ENCODE measurements at places on chromosomes 11 and 22.
A peak's percentile ranks its signal among the peaks of the same experiment; 100 is the strongest.

DNA sequence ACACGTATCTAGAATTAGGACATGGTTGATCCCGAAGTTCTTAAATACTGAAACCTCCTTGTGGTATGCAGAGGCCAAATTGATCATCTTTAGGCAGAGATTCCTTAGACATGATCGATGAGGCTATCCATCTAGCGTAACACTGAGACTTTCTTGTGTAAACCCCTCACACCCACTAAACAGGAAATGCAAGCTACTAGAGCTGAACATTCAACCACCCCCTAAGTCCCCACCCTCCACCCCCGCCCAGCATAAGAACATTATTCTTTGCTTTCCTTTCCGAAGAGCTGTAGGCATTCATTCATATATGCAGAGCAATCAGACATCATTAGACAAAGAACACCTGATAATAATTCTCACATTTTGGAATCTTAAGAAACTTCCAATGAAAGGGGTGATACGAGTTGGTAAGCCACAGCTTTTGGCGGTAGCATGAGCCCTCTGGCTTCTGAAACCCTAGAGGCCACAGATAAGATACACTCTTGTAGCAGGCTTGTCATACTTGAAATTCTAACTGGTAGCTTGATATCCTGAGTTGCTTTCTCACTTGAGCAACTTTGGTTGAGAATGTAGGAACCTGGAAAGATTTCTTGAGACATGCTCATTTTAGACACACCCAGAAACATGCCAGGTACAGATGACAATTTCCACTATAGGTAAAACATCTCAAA, 42.2 kb downstream of the FLI1 start:
- no peak for DNase-seq

DNA sequence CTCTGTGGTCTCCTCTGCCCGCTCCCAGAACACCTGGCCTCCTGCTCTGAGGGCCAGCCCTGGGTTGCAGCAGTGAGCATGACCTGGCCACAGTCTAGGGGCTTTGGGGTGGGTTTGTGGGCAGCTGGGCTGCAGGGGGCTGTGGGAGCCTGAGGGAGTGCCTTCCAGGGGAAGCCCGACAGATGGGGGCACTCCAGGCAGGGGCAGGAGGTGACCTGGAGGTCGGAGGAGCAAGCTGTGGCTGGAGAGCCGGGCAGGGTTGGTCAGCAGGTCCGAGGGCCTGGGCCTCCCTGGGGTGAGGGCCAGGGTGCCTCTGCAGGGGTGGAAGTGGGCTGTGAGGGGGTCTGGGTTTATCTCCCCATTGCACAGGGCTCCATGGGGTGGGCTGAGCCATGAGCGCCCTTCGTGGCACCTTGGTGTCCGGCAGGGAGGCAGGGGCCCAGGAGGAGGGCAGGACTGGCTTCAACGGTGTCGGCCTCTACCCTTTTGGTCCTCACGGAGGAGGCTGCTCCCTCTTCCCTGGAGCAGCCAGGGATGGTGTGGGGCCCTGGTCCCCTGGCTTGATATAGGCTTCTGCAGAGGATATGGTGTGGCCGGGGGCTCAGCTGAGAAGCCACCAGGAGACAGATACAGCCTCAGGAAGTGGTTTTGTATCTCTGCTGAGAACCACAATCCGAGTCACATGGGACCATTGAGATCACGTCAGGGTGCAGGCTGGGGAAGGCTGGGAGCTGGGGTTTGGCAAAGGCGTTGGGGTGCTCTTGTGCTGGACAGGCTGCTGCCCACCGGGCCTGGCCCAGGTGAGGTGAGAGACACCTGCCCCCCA, 22.3 kb downstream of the KCNQ1 start:
- DNase-seq: no peak

DNA sequence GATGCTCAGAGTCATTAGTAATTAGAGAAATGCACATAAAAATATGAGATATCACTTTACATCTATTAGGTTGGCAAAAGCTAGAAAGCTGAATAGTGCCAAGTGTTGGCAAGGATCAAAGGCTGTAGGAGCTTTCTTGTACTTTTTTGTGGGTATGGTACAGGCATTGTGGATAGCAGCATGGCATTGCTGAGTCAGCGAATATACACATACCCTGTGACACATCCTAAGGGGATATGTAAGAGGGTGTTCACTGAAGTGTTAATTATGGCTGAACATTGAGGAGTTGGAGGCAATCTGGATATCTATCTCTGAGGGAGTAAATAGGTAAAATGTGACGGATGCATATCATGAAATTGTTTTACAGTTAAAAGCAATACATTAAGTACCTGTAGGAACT, 27.0 kb upstream of the IL18BP start:
- no peak for DNase-seq

DNA sequence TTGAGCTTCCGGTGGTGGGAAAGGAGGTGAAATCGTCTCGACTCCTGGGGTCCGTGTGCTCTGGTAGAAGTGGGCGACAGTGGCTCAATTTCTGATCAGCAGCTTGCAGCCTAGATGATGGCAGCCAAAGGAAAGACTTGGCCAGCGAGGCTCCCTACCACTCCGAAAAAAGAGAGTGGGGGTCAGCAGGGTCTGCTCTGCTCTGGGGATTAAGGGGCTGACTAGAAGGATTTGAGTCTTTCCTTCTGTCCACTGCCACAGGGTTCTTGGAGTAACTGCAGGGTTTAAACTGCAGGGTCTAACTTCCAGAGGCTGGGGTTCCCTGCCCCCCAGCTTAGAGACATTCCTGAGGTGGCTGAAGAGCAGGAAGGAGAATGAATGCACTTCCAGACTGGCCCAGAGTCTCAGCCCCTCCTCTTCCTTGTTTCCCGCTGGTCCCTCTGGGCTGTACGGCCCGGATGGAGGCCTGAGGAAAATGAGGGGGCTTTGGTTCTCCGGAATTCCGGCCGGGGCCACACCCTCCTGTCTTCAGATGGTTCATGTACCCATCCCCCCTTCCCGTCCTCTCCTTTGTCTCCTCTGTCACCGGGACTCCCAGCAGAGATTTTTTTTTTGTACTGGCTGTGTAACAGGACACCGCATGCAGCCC, 907 bp downstream of the SERPINH1 start:
- peak; percentile 34 for DNase-seq

DNA sequence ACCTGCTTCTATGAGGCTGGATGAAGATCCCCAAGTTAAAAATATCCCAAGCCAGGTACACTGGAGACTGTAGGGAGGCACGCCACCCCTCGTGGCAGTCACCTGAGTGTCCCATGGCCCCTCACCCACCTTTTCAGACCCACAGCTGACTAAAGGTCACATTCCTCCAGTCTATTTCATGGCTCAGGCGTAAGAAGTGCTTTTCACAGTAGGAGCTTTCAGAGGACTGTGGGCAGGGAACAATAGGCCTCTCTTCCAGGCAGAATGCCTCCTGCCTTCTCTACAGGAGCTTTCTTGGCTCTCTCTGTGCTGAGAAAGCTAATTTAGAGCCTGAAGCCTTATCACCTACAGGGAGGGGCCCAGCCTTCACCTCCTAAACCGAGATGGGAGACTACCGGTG, 73.8 kb downstream of the C11orf58 start:
- no peak for DNase-seq

DNA sequence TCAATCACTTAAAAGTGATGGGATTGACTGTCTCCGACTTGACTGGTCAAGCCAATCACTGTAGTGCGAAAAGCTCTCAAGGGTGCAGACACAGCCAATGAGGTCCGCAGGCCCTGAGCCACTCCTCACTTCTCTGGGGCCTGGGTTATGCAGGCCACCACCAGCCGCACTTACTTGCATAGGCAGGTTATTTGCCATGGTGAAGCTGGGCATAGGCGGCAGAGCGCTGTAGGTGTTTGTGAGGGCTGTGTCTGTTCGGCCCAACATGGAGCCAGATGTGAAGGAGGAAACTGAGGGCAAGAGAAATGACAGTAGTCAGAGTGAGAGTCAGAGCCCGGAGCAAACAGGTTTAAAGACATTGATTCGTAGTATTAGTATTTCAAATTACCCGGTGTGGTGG, 17.9 kb downstream of the PAX6 start:
- no peak for DNase-seq

- no peak for DNase-seq
These were observed 82.3 kb downstream of the C11orf91 start for GRCh38 chr11:33618351-33618710.

GRCh38 chr11:47889714-47890441, 41.7 kb upstream of the NUP160 start:
- DNase-seq: no peak

DNA sequence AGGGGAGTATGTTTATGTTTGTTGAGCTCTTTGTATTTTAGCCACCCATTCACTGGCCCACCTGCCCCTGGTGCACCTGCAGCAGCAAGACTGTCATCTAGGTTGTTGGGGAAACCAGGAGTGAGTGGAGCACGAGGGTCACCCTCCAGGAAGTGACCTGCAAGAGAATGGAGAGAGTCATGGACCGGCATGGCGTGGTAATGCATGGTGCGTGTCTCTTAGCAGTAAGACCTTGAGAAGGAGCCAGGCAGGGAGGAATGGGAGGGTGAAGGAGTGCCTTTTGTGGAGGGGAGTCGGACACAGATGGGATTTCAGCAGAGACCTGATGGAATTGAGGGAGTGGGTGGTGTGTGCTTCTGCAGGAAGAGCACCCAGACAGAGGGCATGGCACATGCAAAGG, 37.9 kb downstream of the KCNQ1 start:
- peak; percentile 0 for DNase-seq

DNA sequence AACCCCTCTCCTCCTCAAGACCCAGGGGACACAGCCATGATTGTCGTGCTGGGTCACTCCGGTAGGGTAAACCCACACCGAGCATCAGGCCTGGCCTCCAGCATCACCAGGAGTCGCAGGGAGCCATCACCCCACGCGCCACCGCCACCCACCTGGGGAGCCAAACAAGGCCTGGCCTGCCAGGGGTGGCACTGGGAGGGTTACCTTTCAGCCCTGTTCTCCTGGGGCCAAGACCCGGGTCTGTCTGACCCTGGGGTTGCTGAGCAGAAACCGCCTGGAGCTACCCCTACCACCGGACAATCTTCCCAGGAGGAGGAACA, 39.3 kb upstream of the NNMT start:
- no peak for DNase-seq

GRCh38 chr22:35684270-35684700, 33.4 kb upstream of the APOL5 start:
- peak; percentile 29 for DNase-seq

- DNase-seq: no peak
These were observed 26.9 kb downstream of the UBASH3B start for GRCh38 chr11:122682464-122682863.

DNA sequence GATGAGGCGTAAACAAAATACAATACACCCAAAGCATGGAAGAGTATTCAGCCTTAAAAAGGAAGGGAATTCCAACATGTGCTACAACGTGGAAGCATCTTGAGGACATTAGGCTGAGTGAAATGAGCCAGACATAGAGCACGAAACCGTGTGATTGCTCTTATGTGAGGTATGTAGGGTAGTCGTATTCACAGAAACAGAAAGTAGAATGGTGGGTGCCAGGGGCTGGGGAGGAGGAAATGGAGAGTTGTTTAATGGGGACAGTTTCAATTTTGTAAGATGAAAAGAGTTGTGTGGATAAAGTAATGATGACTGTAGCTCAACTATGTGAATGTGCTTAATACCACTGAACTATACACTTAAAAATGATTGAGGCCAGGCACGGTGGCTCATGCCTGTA, 10.2 kb upstream of the KMT5B start:
- DNase-seq: no peak

DNA sequence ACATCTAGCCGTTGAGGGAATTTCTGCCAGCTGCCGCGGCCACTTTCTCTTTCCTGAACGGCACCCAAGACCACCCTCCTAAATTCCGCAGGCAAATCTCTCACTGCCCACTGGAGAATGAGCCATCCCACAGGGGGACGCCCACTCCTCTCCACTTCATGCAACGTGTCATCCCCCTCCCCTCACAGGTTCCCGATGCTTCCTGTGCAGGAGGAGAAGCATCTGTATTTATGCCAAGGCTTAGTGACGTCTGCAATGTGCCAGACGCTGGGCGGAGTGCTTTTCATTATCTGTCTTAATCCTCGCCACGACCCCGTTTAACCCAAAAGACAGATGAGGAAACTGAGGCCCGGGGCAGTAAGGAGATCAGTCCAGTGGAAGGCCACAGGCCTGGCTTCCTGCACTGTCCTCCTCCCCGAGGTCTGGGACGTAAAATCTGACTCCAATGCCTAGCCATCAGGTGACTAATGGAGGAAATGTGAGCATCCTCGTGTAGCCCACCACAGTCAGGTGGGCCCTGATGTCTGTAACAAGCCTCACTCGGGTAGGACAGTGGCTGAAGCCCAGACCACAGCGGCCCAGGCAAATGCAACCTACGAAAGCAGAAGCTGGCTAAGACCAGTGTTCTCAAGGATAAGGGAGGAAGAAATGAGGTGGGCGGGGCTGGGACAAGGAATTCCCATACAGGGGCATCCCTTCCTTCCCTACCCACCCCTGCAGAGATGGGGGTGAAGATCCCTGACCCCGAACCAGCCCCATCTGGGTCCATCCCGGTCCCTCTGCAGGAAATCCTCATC, 23.1 kb downstream of the MN1 start:
- no peak for DNase-seq

GRCh38 chr22:46590334-46590733, 29.9 kb upstream of the GRAMD4 start:
- DNase-seq: no peak

DNA sequence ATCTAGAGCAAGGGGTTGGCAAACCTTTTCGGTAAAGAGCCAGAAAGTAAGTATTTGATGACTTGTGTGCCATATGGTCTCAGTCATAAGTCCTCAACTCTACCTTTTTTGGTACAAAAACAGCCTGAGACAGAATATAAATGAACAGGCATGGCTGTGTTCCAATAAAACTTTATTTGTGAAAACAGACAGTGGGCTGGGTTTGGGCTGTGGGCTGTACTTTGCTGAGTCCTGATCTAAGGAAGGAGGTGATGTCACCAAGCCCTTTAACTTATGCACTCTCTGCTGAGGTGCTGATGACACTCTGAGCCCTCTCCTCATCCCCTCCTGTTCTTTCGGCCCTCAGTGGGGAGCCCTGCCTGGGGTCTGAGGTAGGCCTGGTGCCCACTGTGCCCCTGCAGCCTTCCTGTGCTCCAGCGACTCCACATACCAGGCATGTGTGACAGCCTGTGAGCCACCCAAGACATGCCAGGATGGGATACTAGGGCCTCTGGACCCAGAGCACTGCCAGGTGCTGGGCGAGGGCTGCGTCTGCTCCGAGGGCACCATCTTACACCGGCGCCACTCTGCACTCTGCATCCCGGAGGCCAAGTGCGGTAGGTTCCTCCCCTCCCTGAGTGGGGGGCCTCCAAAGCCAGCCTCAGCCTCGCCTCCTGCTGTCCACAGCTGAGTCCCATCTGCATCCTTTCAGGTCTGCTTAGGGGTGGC, 85.9 kb upstream of the MYOD1 start:
- DNase-seq: no peak

DNA sequence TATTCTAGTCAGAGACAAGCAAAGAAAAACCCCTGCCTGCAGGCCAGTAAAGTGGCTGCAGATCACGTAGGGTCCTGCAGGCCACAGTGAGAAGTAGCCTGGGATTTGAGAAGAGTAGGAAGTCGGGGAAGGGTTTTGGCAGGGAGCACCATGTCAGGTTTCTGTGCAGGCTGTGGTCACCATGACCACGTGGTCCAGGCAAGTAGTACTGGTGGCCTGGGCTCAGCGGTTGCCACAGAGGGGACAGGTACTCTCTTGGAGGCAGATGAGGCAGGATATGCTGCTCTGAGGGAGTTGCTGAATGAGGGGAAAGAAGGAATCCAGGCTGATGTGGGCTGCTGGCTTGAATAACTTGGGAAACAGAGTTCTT, 46.5 kb downstream of the PISD start:
- no peak for DNase-seq

GRCh38 chr11:45100339-45100738, 46.1 kb upstream of the PRDM11 start:
- DNase-seq: peak; percentile 41
